ENCODE measurements at places on chromosomes 11 and 22.

DNA sequence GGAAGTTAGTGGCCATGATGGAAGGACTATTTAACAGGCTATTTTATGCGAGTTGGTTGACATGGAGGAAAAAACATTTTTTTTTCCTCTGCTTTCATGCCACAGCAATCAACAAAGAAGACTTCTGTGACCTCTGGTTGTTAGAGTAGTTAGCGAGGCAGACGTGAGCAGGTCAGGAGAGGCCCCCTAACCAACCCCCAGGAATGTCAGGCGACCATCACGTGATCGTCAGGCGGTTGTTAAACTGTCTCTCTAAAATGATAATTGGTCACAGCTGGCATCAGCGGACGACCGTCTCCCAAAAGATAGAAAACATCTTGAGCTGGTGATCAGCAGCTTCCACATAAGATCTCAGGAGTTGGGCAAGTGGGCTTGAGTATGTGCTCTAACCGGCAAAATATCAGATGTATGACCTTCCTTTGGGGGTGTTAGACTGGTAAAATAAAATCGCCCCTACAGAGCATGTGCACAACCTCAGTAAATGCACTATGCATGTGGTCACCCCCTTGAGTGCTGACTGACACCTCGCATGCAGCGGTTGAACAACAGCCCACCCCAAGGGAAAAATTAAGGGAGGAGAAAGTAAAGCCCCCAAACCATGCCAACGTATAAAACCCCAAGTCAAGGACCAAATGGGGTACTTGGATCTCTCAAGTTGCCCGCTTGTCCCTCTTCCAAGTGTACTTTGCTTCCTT lies 20.9 kb upstream of the NARS2 start:
- no peak for DNase-seq

GRCh38 chr11:16912692-16913111 lies 101.5 kb downstream of the PLEKHA7 start:
- no peak for DNase-seq

DNA sequence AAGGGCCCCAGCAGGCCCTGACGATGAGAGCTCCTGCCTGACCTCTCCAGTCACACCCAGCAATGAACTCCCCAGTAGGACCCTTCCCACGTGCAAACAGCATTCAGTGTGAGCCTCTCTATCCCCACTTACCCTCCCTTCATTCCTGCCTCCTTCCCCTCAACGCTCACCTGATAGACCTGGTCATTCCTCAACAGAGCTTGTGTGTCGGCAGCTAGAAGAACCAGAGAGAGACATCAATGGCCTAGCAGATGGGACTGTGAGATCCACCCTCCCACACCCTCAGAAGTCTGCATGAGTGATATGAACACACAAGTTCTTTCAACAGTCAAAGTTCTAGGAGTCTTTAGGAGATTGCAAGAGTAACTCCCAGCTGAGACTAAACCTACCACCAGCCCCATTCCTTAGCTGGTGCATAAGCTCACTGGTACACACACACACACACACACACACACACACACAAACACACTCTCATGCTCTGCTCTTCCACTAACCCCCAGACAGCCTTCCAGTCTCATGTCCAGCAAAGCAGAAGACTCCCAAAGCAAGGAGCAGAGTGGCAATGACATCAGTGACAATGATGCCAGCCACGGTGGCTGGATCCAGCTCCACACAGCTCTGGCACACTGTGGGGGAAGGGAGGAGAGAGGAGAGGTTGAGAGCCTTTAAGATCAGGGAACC lies 3.1 kb downstream of the CD3D start:
- no peak for DNase-seq

- no peak for DNase-seq
Measured at GRCh38 chr11:94560834-94561233, 6.3 kb upstream of the PIWIL4 start.

DNA sequence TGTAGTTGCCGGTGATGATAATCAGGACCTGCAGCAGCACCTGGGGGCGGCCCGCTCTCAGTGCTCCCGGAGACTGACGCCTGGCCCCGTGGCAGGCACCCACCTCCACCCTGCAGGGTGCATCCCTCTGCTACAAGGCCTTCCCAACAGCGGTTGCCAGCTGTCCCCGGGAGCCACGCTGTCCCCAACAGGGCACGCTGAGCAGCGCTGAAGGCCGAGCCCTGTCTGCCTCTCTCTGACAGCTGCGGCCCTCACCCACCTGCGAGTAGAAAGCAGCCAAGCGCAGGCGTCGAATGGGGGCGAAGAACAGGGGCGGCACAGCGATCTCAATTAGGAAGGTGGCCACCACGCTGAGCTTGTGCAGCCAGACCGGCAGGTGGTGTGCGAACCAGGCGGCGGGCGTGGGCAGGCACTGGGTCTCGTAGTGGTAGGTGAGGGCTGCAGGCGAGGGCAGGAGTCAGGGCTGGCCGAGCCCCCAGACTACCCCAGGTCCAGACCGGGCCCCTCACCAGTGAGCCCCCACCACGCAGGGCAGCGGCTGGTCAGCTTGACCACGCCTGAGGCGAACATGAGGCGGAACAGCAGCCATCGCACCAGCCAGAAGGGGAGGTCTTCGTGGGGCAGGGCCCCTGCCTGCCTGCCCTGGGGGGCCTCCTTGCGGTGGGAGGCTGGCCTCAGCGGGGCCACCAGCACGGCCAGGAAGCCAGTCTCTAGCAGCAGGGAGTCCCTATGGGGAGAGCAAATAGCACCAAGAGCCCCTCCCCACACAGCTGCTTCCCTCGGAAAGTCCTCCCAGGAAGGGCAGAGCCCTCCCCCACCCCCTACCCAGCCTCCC lies 1.5 kb downstream of the LMF2 start:
- DNase-seq = no peak

DNA sequence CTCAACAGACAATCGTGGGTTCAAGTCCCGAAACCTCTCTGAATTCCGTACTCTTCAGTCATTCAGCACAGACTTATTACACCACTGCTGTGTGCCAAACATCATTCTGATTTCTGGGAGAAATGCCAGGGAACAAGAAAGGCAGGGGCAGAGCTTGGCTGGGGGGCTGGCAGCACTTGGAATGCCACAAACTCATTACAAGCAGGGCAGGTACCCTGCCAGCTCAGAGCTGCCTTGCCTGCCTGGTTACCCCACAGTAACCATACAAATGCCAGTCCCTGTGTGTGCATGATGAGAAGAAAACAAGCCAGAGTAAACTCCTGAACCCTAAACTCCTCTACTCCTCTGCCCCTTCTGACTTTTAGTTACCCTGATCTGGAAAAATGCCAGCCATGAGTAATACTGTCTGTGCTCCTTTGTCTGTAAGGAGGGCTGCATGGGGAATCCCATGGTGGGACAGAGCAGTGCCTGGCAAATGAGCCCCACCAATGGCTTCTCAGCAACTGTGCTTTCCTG lies 6.9 kb upstream of the RAD9A start:
- DNase-seq = no peak

DNA sequence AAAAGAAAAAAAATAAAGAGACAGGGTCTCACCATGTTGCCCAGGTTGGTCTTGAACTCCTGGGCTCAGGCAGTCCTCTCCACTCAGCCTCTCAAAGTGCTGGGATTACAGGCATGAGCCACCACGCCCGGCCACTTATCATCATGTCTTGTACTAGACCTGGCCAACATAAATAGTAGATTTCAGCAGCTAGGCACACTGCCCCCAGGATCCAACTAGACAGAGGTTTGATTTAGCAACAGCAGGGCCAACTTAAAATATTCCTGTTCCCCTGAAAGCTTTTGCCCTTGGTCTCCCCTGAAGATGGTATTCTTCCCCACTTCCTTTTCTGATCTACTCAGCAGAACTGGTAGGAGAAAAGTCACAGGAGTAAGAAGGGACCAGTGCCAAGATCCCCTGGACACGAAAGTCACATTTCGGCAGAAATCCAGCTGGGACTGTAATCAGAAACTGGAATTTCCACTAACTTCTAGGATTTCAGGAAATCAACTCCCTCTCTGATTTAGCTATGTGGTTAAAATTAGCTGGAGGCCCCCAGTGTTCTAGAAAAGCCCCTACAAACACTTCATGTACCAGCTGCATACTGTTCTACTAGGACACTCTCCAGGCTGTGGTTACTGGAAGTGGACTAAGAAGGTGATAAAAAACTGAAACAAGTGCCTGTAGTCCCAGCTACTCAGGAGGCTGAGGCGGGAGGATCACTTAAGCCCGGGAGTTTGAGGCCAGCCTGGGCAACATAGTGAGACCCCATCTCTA lies 8.9 kb upstream of the PPP2R1B start:
- peak; percentile 36 for DNase-seq

DNA sequence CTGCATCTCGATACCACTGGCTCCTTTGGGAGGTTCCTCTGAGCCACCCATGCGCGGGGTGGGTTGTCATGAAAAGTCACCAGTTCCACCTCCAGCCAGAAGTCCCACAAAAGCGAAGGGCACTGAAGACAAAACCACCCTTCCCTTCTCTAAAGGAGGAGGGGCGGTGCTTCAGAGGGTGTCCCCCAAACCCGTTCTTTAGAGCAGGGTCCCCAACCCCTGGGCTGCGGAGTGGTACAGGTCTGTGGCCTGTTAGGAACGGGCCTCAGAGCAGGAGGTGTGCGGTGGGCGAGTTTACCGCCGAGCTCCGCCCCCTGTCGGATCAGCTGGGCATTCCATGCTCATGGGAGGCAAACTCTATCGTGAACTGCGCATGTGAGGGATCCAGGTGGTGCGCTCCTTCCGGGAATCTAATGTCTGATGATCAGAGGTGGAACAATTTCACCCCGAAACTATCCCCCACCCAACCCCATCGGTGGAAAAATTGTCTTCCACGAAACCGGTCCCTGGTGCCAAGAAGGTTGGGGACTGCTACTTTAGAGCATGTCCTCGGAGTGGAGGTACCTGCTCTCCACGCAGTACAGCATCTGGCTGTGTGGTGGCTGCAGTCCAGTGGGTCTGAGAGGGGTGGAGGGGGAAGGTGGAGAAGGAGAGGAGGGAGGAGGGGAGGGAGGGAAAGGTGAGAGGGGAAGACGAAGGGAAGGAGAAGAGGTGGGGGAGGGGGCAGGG lies 72.9 kb upstream of the SEPTIN5 start:
- DNase-seq = no peak

- DNase-seq = no peak
Measured at GRCh38 chr11:73381589-73381988, 5.4 kb downstream of the RELT start.

DNA sequence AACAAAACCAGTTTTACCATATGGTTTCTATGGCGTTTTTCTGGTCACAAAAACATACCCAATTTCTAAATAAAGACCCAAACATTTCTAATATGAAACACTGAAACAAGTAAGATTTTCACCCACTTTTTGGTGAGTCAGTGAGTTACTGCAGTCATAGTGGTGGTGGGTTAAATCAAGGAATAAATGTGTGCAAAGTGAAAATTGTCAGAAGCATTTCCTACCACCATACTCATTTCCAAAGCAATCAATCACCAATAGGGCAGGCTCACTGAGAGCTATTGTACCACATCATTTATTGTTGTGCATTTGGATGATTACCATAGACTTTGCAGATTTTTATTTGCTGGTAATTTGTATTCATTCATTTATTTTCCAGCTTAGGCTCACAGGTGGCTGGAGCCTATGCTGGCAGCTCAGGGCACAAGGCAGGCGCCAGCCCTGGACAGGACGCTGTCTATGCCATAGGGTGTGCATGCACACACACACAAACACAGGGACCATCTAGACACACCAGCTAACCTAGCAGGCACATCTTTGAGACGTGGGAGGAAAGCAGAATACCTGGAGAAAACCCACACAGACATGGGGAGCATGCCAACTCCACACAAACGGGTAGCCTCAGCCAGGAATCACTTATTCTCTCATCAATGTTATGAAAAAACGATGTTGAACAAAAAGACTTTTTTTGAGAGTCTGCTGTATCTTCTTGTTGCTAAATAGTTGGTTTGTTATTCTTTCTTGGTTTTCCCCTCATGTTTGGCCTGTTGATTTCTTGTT lies 5.1 kb downstream of the FAM118B start:
- DNase-seq = no peak
